ENCODE measurements at places on chromosomes 2 and 18. TPM values are rescaled to one million over a fixed set of nuclear protein-coding genes. Genes with fewer than 3 reads are reported as not detected.

The CHRND gene
- total RNA-seq, result not detected

The TUBA3E gene
- not detected for total RNA-seq

The TXNDC9 gene
- 57.2 TPM for total RNA-seq

The SEPTIN10 gene
- not detected for total RNA-seq

The KCNJ3 gene
- total RNA-seq, result not detected

The EIPR1 gene
- 40.4 TPM for total RNA-seq

The ALK gene
- total RNA-seq, result not detected

The WNT10A gene
- total RNA-seq, result 2.9 TPM

The IL1RL2 gene
- total RNA-seq, result not detected

The PROC gene
- total RNA-seq, result not detected

The POTEC gene
- total RNA-seq, result not detected

The C2orf72 gene
- not detected for total RNA-seq

The RAX gene
- not detected for total RNA-seq

The KCNE4 gene
- total RNA-seq, result not detected

The IL36G gene
- total RNA-seq, result not detected

The SMARCAL1 gene
- total RNA-seq, result 23.7 TPM

The TTL gene
- 30.5 TPM for total RNA-seq

The CBLN2 gene
- total RNA-seq, result not detected

The WDR75 gene
- total RNA-seq, result 82.7 TPM

Measured in Karpas-422 (cell line).